Liver (tissue), 10 donors: ENCODE measurements at places on chromosomes 4 and X.

DNA sequence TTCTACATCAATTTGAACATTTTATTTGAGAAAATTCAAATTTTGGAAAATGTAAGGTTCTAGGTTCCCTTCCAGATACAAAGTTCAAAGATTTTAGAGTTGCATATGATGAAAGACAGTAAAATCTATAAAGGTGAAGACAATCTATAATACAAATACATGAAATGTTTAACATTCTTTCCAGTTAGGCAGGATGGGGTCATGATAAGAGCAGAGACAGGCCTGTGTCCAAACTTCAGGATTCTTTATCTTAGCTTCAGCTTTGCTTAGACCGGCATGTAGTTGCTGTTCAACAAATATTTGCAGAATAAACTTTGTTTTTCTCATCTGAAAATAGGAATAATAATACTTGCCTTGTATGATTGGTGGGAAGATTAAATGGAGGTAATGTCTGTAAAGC lies 4.5 kb upstream of the RPS6KA3 start:
- DNase-seq: no peak

GRCh38 chrX:38805432-38806389 lies 4.5 kb downstream of the MID1IP1 start:
- DNase-seq: peak; percentile 49

DNA sequence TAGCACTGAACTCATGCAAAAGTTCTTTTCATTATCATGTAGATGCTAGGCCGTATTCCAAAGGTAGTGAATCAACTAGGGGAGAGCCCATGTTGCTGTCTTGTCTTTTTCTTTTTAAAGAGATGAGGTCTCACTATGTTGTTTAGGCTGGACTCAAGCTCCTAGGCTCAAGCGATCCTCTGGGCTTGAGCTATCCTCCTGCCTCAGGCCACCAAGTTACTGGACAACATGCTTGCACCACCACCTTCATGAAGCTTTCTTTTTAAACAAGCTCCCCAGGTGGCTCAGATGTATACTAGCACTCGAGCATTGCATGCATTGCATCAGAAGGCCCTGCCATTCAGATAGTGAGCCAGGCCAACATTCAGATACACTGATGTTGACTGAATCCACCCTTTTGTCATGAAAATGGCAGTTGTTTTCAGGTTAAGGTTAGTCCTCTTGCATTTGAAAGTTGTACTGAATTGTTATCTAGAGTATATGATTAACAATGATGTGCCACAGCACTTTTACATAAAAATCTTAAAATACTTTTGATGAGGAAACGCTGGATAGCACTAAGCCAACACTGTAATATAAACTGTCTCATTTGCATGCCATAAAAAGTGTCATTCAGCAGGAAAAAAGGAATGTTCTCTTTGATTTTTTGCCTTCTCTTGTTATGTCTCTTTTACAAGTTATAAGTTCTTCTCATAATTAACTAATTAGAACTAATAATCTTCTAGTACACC lies 76.7 kb downstream of the FNIP2 start:
- DNase-seq: no peak

DNA sequence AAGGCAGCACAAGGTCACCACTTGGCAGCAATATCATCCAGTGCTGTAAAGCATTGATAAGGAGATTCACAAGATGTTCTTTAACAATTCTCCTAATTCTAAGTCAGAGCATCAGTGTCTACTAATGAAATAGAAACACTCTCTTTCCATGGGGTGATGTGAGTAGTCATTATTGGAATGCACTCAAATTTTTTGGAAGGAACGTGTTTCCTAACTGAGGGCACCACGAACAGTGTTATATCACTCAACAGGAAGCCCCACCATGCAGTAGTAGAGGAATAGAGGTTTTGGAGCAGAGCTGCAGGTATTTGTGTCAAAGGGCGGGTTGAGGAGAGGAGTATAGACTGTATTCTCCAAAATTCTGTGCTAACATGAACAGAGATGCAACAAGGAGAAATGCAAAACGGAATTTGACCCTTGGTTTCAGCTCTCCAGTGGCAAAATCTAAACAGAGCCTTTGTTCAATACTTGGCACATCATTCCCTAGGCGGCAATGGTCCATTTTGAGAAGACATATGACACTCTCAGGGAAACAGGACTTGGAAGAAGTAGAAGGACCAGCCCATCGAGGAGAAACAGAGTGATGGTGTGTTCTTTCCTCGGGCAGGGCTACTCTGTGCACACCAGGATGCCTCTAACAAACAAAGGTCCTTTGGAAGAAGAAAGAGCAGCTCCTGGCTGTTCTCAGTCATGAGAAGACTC lies 98.9 kb downstream of the CPEB2 start:
- DNase-seq: no peak

- DNase-seq: no peak
These were observed 13.7 kb downstream of the DDX60 start for GRCh38 chr4:168304744-168305459.

- no peak for DNase-seq
These were observed 113.7 kb downstream of the CHRNA9 start for GRCh38 chr4:40448875-40449274.
